ENCODE measurements at places on chromosomes 4 and X.
A peak's percentile ranks its signal among the peaks of the same experiment; 100 is the strongest.

DNA sequence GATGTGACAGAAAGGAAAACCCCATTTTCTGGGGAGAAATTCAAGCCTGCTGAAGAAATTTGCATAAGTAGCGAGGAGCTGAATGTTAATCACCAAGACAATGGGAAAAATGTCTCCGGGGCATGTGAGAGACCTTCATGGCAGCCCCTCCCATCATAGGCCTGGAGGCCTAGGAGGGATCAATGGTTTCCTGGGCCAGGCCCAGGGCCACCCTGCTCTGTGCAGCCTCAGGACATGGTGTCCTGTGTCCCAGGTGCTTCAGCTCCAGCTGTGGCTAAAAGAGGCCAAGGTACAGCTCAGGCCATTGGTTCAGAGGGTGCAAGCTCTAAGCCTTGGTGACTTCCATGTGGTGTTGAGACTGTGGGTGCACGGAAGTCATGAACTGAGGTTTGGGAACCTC is 31.2 kb downstream of the ETDB start:
- DNase-seq, result no peak

- DNase-seq, result peak; percentile 65
Measured at GRCh38 chr4:151117371-151117962, 18.0 kb downstream of the RPS3A start.

DNA sequence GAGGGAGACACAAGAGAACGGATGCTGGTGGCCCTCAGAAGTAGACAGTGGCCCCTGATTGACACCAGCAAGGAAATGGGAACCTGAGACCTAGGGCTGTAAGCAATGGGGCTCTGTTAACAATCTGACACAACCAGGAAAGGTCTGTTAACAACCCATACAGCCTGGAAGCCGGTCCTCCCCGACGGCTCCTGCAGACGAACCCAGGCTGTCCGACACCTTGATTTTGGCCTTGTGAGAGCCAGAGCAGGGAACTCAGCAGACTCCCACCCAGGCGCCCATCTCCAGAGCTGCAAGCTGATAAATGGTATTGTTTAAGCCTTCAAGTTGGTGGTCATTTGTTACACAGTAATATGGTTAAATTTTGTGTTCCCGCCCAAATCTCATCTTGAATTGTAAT is 10.2 kb upstream of the CYTL1 start:
- DNase-seq, result no peak

GRCh38 chrX:71910986-71911730 is 513 bp downstream of the NHSL2 start:
- peak; percentile 13 for DNase-seq

- peak; percentile 4 for DNase-seq
Measured at GRCh38 chr4:174334628-174335027, 50.9 kb downstream of the CEP44 start.

DNA sequence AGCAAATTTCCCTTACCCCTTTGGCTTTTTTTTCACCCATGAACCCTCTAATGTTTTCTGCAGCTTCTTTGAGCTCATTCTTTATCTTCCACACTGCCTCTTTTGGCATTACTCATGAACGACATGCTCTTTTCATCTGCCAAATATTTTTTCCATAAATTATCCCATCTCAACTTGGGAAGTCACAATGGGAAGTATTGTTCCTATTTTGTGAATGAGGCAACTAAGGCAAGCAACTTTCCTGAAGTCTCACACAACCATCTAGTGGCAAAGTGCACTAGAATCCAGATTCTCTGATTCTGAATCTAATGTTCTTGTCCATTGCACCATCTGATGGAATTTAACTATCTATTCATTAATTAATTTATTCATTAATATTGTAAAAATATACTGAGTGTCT is 625 bp downstream of the RTL9 start:
- no peak for DNase-seq

DNA sequence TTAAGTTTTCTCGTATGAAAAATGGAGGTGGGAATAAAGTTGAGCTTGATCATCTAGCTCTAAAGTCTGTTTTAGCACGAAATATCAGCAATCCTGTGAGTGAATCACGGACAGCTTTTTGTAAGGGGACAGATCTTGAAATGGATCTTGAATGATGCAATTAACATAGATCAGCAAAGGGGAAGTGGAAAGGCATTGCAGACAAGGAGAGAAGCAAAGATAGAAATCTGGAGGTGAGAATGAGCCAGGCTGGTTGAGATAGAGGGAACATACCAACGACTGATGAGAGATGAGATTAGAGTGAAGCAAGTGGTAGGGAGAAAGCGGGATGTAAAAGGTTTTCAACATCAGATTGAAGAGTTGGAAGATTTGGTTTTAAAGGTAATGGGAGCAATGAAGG is 4.6 kb upstream of the DGKK start:
- DNase-seq, result no peak

GRCh38 chr4:149897783-149898182 is 82.1 kb upstream of the IQCM start:
- DNase-seq, result peak; percentile 4

DNA sequence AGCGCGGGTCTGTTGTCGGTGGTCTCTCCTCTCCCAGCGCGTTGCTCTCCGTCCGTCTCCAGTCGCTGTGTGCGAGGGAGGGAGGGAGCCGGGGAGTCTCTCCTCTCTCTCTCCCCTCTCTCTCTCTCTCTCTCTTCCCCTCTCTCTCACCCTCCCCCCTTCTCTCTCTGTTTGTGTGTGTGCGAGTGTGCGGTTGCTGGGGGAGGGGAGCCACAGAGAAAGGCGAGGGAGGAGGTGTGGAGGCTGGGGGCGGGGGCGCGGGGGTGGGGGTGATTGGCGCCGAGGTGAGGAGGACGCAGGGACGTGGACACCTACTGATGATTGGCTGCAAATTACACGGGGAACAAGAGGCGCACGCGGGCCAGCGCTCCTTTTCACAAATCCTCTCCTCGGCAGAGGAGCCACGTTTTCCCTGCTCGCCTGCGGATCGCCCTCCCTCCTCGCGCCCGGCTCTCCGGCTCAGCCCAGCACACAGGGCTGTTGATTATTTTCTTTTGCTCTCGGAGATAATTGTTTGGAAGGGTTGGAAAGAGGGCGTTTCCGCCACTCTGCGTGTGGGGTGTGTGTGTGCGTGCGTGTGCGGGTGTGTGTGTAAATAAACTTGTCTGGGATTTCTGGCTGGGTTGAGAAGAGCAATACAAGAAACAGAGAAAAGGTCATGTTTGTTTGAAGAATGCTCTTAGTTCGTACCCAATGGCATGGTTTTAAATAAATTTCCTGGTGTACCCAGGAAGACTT is at the start of gene CXXC4:
Gene CXXC4 (minus strand): TSS at position 73 of the 738 bp plus-strand sequence. CDS start 3,092 bp downstream, outside the sequence.
- peak; percentile 32 for DNase-seq

DNA sequence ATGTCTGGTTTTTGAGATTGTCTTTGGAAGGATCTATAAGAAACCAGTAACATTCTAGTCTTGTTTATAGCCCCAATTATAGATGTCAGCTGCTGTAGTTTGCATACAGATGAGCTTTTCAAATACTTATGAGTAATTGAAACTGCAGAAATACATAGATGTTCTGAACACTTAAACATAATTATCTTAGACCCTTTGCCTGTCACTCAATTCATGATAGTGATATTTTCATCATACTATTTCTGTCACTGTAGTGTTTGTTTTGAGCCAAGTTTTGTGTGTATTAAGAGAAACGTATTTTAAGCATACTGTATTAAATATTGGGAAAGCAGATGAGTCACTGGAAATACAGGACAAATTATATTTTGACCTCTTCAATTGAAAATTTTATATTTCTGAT is 69.8 kb upstream of the SMARCA5 start:
- no peak for DNase-seq

DNA sequence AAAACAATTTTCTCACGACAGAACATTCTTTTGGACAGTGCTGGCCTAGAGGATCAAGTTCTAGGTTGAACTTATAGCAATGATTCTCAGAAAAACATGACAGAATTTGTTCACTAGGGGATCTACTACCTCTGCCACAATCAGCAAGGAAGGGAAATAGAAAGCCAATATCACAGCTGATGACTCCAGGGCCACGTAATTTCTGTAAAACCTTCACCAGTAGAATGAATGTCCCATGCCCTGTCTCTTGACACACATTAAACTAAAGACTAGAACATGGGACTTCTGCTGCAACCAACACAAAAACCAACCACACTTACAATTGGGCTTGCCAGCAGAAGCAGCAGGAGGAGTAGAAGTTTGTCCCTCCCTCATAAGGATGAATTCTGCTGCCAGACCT is 86.0 kb upstream of the NPFFR2 start:
- DNase-seq, result peak; percentile 1

DNA sequence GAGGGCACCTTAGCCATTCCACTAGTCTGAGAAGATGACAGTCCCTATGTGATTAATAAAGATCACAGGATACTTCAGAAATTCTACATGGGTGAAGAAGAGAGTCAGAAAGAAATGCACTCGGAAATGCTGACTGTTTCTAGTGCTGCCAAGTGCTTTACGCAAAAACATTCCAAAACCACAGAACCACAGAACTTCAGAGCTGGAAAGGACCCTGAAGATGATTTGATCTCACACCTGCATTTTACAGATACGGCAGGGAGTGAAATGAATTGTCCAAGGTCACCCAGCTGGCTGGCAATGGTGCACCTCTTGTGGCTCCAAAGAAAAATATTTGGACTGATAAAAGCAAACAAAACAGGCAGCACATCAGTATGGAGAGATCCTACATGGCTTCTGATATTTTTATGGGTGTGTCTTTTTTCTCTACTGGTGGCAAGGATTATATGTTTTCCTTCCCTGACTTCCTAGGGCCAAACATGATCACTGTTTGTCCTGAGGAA is 115.9 kb downstream of the MAML3 start:
- DNase-seq, result no peak

GRCh38 chr4:177975315-177975987 is 533.2 kb upstream of the AGA start:
- no peak for DNase-seq

DNA sequence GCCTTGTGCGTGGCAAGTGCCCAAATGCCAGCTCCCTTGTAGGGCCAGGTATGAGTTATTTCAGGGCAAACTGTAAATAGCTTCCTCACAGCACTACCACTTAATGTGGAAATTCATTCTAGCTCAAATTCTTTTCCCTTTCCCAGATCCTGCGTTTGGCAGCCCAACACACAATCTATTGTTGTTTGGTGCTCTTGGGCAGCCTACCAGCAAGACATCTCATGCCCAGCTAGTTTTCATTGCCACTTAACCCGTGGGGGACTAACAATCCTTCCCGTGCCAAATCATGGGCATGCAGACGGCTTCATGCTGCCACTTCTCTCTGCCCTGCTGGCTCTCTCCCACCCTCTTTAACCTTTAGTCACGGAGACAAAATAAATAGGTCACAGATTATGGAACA is 454.2 kb downstream of the GRIA2 start:
- DNase-seq, result no peak

DNA sequence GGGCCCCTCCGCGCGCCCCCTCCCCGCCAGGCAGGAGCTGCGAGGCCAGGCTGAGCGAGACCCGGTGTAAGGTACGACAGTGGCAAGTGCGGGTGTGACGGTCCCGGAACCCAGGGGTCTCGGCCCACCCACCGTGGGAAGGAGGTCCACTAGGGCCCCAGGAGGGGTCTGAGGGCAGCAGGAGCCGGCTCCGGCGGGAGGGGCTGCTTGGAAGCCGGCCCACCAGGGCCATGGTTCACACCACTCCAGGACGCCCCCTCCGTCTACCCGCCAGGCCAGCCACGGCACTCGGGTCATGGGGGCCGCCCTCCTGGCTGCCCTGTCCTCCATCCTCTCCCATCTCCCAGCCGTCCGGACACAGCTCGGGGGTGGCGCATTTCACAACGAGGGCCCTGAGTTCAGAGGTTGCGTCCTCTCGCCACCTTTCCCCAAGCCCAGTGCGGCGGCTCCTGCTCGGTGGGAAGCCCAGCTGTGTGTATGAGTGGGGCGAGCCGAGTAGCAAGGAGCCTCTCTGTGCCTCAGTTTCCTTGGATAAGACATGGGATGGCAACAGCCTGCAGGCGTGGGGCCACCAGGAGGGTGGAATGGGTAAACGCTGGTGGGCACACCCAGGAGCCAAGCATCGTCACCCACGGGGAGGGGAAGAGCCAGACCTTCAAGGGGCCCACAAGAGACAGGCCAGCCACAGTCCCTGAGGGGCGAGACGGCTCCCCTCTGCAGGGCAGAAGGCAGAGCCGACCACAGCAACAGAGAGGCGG is 81.3 kb downstream of the FAM53A start:
- no peak for DNase-seq
